ENCODE measurements at places on chromosomes 3 and 15. TPM values are rescaled to one million over a fixed set of nuclear protein-coding genes. Genes with fewer than 3 reads are reported as not detected.

GRCh38 chr15:101543926-101544612 lies 54.6 kb upstream of the PCSK6 start:
- no peak for DNase-seq

Gene C3orf85
- total RNA-seq, result not detected

DNA sequence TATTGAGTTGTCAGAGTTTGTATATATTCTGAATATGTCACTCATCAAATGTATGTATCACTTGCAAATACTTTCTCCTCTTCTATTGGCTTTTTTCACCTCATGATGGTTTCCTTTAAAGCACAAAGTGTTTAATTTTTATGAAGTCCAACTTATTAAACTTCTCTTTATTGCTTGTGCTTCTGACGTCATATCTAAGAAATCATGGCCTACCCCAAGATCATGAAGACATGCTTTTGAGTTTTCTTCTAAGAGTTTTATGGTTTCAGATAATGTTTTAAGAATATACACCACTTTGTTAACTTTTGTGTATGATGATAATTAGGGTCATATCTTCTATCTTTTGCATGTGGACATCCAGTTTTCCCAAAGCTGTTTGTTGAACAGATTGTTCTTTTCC lies 417.2 kb upstream of the ATP10A start:
- no peak for DNase-seq

GRCh38 chr3:68535782-68536181 lies 396.6 kb downstream of the TAFA4 start:
- DNase-seq, result no peak

DNA sequence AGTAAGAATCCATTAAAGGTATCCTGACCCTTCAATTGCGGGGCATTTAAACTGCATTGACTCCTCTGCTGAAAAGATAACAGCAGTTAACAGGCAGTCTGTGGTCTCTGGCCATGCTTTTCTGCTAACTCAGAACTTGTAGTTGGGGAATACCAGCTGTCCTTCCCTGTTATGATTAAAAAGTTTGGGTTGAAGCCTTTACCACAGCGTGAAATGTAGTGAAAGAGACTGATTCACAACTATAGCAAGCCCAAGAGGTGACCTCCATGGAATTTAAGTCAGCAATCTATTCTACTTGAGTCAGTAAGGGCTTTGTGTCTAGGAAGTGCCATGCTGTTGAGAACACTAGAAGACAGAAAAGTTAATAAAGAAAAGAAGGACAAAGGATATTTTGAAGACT lies 1037.3 kb downstream of the SI start:
- no peak for DNase-seq

Gene CPNE9
- 0.31 TPM for total RNA-seq

DNA sequence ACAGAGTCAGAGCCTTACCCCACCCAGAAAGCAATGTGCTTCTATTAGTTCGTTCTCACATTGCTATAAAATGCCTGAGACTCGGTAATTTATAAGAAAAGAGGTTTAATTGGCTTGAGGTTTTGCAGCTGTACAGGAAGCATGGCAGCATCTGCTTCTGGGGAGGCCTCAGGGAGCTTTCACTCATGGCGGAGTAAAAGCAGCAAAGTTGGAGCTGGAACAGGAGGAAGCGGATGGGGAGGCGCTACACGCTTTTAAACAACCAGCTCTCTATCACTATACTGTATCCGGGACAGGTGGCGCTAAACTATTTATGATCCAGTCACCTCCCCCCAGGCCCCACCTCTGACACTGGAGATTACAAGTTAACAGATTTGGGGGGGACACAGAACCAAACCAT lies 176.3 kb upstream of the BHLHE40 start:
- DNase-seq, result no peak

DNA sequence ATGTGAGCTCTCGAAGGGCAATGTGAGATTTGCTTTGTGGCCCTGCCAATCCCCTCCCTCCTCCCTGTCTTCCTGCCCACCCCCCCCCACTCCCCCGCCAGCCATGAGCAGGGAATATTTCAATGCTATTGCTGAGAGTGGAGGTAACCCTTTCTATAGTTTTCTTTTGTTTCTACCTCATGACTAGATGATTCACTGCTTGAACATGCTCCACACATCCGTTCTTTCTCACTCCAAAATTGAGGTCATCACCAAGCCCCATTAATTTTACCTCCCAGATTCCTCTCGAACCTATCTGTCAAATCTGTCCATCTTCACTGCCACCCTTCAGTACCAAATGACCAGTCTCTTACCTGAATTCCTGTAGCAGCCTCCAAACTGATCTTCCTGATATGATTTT lies 12.2 kb downstream of the ZNF774 start:
- no peak for DNase-seq

Gene CTXND1
- 0.31 TPM for total RNA-seq

- peak; percentile 90 for DNase-seq
Observed at GRCh38 chr3:27666708-27667107, 55.4 kb downstream of the EOMES start.

Measured in occipital lobe (tissue), 3 donors.